ENCODE measurements at places on chromosomes 12 and 14.

DNA sequence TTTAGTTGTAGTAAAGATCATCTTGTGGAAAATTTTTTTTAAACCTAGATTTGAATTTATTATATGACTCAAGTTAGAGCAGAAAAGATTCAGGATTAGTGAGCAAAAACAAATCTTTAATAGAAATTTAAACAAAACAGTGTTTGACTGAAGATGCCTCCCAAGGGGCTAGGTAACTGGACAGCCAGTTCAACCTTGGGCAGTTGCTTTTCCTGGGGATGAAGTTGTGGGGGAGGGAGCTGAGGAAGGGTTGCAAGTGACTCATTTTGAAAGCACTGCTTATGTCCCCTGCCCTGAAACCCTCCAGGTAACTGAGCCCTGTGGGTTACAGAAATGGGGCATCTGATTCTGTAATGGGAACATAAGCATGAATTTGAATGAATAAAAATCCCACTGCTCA lies 13.1 kb downstream of the CFAP54 start:
- DNase-seq, result no peak

DNA sequence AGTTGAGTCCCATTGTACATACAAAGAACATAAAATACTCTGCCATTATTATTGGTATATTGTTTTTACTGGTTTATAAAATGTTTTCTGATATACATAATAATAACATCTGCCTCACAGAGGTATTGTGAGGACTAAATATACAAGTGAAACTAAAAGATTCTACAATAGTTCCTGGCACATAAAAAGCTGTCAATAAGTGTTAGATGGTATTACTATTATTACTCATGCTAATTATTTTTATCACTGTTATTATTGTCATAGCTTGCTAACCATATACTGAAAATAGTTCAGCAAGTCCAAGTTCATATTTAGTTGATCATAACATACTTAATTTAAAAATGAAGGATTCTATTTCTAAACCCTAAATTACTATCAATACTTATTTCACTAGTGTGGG lies 34.4 kb downstream of the BTG1 start:
- no peak for DNase-seq

DNA sequence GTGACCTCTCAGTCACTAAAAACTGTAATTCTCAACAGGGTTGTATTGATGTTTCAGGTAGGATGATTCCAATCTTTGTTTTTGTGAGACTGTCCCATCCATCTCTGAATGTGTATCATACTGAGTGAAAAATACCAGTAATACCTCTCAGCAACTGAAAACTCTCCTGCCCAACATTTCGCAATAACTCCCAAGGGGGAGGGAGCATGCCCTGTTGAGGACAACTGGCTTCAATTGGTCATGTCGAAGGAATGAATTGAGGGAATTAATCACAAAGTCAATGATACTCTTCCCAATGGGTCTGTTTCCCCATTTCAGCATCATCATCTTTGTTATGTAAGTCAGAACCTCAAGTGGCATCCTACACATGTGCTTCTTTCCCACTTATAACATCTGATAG lies 102.4 kb upstream of the E2F7 start:
- no peak for DNase-seq

DNA sequence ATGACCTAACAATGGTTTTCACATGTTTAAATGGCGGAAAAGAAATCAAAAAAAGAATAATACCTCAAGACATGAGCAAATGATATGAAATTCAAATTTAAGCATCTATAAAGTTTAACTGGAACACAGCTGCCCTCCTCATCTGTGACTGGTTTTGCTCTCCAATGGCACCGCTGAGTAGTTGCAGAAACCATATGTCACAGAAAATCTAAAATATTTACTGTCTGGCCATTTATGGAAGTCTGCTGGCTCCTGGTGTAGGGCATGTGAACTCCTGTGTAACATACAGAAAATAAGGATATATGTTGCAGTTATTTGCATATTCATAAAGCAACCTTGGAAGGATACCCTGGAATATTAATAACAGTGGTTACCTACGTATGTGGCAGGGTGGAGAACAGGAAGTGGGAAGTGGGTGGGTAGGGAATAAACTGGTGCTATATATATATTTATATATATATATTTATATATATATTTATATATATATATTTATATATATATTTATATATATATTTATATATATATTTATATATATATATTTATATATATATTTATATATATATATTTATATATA lies 48.4 kb downstream of the LTBP2 start:
- no peak for DNase-seq

DNA sequence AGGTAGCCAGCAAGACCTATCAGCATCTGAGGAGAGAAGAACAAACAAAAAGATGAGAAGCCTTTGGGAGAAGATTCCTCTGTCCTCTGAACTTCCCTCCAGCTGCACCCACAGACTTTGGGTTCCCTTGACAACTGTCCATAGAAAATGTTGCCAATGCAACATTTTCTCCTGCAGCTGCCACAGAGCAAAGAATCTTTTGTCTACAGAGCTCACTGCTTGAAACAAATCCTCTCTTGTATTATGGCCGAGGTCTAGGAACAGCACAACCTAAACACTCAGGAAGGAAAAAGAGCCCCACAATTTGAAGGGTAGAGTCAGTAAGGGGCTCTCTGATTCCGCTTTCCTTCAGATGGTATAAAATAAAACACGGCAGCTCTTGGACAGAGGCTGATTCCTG lies 14.3 kb downstream of the POMT2 start:
- DNase-seq, result no peak

DNA sequence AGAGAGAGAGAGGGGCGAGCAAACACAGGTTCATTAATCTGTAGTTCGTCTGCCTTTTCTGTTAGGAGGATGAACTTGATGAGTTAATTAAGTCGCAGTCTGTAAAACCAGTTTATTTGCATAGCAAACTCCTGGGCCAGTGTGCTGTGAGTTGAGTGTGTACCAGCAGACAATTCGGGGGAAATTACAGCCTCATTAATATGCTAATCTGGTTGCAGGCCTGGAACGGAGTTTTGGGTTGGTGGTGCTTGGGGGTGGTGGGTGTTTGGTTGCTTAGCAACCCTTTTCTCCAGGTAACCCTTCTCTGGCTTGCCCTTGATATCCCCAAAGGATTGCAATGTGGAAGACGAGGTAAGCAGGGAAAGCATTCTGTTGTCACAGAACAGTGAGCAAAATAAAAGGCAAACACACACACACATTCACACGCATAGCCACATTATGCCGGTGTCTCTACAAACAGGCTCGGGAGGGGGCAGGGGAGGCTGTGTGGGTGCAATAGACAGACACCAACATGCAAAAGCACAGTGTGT lies 29.2 kb upstream of the LHX5 start:
- DNase-seq, result no peak

DNA sequence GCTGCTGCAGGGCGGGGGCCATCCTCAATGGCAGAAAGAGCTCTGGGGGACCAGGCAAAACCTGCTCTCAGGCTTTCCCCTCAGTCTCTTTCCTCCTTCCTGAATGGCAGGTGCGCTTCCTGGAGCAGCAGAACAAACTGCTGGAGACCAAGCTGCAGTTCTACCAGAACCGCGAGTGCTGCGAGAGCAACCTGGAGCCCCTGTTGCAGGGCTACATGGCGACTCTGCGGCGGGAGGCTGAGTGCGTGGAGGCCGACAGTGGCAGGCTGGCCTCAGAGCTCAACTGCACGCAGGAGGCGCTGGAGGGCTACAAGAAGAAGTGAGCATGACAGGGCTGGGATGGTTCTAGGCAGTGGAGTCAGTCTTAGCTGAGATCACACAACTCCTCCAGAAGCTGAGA lies 22.9 kb upstream of the KRT83 start:
- DNase-seq, result no peak

GRCh38 chr12:69007101-69007854 lies 74.3 kb upstream of the CPM start:
- peak; percentile 82 for DNase-seq

DNA sequence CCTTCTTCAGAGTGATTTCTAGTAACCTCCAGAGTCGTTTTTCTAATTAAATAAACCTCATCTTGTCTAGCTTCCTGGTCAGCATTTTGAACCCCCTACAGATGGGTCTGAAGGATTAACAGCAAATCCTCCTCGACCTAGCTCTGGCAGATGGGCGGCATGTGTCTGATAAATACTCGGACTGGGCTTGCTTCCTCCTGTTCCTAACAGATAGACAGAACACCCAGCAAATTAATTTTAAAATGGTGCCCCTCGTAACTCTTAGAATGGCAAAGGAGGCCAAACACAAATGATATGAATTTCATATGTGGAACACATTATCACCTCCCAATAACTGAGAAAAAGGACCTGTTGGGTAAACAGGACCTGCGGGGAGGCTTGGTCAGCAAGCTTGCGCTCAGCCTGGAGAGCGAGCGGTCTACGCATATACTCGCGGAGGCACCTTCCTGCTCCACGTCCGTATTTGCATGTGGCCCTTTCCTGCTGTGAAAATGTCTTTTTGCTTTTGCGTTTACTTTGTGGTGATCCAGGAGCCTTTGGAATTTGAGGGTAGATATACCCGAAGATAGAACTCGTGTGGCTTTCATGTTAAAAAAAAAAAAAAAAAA lies 79.6 kb downstream of the OTX2 start:
- DNase-seq, result no peak

GRCh38 chr12:52370926-52371608 lies 3.8 kb upstream of the KRT85 start:
- DNase-seq, result peak; percentile 88

DNA sequence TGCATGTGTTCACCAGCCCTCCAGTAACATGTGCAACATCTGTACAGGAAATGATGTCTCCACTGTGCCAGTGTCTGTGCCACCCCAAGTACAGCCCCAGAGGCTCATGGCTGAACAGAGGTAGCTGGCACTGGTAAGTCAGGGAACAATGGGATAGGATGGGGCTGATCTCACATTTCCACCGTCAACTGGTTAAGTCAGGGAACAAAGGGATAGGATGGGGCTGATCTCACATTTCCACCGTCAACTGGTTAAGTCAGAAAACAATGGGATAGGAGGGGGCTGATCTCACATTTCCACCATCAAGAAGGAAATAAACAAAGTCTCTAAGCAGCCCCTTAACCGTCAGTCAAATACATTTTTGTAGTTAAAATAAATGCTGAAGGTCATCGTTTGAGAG lies 246.6 kb downstream of the TMEM132D start:
- no peak for DNase-seq

- no peak for DNase-seq
Observed at GRCh38 chr14:61253064-61253738, 27.9 kb downstream of the TMEM30B start.

GRCh38 chr12:99029511-99030271 lies 384.6 kb downstream of the APAF1 start:
- DNase-seq, result no peak

GRCh38 chr12:3187846-3188770 lies 110.9 kb downstream of the TSPAN9 start:
- no peak for DNase-seq

DNA sequence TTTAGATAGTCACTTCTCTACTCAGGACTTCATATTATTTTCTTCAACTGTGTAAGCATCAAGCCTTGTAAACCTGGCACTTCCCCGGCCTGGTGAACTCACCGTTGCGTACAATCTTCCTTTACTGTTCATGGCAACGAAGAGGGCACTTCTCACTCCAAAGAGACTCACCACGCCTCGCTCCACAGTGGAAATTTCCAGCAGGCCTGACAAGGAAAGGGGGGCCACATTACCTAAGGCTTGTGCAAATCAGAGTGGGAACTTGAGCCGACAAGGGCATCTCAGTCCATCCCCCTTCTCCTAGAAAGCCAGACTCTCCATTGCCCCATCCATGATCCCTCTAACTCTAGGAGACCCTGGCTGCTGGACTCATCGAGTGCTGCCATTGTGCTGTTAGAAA lies 1.6 kb downstream of the FGF6 start:
- no peak for DNase-seq

DNA sequence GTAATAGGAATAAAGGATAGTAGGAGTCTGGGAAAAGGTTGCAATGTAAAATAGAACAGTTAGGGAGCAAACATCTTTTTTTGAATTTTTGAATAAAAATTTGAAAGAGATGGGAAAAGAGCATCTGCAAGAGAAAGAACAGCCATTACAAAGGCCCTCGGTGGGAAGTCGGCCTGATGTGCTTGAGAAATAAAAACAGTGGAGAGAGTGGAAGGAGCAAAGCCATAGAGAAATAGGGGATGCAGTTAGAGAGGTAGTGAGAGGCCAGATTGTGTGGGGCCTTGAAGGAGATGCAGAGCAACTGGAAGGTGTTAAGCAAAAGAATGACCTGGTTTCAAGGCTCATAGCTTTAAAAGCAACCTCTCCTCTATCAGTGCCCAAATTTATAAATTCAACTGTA lies 409.8 kb downstream of the RERGL start:
- no peak for DNase-seq

DNA sequence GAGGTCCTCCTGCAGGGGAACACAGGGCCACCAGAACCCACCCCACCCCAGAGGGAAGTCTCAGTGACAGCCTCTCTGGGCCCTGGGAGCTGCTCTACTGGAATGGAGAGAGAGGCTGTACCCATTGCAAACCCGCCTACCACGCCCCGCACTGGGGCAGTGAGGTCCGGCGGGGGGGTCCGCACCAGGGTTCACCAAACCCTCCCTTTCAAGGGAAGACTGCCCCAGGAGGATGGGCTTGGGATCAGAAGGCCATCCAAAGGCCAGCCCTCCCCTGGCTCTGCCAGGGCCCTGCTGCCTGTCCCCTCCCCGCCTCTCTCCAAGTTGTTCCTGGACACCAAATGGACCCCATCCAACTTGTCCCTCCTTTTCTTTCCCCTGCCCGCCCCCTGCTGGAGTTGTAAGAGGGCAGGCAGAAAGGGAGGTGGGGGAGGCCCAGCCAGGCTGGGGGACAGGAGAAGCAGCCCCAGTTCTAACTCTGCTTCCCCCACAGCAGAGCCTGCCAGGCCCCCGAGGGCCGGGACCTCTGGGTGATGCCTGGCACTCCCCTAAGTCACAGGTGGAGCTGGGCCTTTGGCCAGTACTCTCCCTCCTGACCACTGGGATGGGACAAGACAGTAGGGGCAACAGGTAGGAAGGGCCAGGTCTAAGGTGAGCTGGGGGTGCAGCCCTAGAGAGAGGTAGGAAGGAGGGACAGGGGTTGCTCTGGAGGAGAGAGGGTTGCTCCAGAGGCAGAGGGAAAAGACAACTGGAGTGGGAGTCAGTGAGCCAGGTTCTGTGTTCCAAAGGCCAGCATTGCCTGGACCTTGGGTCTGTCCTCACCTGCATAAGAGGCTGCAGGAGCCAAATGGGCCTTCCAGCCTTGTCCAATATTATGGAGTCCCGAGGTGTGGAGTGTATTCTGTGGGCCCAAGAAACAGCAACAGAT lies 3.2 kb upstream of the DIO3 start:
- DNase-seq, result no peak

- DNase-seq, result peak; percentile 9
Observed at GRCh38 chr12:62919838-62920237, 15.1 kb downstream of the PPM1H start.

Data from stromal cell of bone marrow (primary cell).